ENCODE measurements at places on chromosomes 5 and 9.

DNA sequence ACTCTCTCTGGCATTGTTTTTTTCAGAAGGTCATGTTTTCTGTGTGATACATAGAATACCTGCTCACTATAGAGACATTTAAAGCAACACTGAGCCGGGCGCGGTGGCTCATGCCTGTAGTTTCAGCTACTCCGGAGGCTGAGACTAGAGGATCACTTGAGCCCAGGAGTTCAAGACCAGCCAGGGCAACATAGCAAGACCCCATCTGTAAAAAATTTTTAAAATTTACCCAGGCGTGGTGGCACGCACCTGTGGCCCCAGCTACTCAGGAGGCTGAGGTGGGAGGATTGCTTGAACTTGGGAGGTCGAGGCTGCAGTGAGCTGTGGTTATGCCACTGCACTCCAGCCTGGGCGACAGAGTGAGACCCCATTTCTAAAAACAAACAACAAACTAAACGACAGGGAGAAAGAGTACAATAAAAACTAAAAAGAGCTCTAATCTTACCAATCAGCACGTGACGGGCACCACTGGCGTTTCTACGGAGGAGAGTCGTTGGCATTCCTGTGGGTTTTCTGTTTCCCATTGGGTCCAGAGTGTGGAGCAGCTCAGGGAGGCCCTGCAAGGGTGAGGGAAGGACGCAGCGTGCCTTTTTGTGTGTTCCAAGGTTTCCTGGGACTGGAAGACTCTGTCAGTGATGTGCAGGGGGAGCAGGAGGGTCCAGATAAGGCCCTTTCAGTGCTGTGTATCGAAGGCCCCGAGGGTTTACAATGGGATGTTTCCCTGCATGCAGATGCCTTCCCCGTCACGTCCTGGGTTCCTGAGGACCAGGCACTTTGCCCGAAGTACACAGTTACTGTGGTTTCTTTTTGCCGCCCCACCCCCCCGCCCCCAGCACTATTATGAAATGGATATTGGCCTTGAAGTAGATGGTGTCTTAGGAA, 7.2 kb upstream of the RNU6ATAC start:
- DNase-seq = no peak

GRCh38 chr5:167582283-167582682, 709.2 kb upstream of the WWC1 start:
- no peak for DNase-seq

GRCh38 chr5:1463326-1464095, 18.3 kb upstream of the SLC6A3 start:
- DNase-seq = no peak

- no peak for DNase-seq
These were observed 9.6 kb downstream of the STK10 start for GRCh38 chr5:172178301-172178987.

GRCh38 chr5:74040811-74041491, 415.0 kb downstream of the ARHGEF28 start:
- DNase-seq = no peak

- no peak for DNase-seq
These were observed 3.0 kb downstream of the S100Z start for GRCh38 chr5:76852772-76853171.

GRCh38 chr5:114898602-114899001, 271.1 kb downstream of the TRIM36 start:
- no peak for DNase-seq

- DNase-seq = no peak
These were observed 35.2 kb upstream of the LPCAT1 start for GRCh38 chr5:1558944-1559343.

DNA sequence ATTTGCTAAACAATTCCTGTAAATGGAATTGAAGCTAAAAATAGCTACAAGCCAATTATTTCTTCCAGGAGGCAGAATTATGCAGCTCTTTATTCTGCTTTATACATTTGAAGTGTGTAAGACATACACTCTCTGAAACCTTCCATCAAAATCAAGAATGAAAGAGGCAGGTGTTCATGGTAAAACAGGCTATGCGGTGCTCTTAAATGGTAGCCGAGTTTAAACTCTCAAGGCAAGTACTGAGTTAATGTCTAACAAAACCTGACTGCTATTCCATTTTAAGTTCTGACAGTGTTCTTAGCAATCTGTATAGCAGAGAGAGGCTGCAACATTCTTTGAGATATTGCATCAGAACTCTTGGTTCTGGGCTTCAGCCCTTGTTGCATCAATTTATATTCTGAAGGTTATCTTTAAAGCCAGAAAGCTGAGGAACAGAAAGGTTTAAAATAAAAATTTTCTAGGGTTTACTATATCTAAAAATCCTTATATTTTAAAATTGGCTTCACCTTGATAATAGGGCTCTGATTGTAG, 248.3 kb upstream of the CCNG1 start:
- no peak for DNase-seq

DNA sequence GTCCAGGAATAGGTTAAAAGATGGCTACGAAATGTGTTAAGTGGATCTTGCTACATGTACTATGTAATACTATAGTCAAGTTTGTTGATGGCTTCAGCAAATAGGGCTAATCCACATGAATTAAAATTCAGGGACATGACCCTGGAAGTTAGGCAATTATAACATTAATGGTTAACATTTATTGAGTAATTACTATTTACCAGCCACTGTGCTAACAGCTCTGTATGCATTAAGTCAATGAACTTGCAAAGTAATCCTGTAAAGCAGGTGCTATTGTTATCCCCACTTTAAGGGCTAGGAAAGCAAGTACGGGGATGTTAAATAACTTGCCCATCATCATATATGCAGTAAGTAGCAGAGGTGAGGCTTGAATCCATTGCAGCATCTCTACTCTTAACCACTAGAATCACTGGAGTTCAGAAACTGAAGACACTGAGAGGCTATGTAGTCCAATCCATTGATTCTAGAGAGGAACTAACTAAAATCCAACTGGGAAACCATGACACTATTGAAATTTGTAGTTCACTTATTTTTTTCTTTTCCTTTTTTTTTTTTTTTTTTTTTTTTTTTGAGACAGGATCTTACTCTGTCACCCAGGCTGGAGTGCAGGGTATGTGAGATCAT, 77.5 kb upstream of the SPINK5 start:
- DNase-seq = no peak

GRCh38 chr5:150082889-150083288, 3.5 kb downstream of the CSF1R start:
- no peak for DNase-seq

DNA sequence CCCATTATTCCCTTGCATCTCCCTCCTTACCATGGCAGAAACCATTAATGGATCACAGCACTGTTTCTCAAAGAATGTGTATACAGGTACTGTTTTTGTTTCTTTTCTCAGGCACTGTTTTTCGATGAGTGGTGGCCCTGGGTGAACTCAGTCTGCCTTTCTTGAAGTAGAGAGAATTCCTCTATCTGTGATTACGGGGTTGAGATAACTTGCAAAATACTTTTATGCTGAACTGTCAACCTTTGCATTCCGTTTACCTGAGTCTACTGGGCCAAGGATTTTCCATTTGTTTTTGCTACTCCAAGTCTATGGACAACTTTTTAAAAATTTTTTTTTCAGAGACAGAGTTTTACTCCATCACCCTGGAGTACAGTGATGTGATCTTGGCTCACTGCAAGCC, 82.7 kb upstream of the CLINT1 start:
- no peak for DNase-seq

- no peak for DNase-seq
These were observed 36.7 kb downstream of the GSN start for GRCh38 chr9:121304707-121305106.

DNA sequence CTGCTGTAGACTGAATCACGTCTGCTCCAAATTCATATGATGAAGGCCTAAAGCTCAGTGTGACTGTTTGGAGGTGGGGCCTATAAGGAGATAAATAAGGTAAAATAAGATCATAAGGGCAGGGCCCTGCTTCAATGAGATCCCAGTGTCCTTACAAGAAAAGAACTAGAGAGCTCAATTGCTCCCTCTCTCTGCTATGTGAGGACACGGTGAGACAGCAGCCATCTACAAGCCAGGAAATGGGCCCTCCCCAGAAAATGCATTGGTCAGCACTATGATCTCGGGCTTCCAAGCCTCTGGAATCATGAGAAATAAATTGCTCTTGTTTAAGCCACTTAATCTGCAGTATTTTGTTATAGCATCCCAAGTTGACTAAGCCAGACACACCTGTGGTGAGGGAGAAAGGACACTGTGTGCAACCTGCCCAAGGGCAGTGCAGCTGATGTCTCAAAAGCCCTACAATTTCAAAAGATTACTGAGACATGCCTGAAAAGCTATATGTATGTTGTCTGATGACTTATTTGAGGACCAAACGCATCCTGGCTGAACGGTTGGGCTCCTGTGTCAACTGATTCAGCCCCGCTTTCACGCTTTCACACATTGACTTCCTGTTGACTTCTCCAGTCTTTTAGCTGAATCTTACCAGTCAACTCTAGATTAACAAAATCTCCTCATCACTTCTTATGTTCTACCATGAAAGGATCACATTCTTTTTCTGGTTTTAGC, 13.2 kb downstream of the GZMK start:
- DNase-seq = no peak

DNA sequence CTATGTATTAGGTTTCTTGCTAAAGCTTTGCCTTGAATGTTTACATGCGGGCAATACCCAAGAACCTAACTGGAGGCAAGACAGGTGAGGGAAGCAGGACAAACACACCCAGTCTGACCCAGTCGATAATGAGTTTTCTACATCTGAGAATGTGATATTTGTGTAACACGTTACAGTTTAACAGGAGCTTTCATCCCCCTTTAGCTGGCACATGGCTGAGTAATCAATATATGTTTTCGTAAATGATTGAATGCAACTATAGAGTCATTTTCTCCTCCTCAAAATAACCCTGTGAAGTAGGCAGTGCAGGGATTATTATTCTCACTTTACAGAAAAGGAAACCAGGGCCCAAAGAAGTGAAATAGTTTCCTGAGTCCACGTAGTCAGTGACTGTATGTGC, 84.7 kb upstream of the HTR4 start:
- DNase-seq = no peak

- DNase-seq = no peak
These were observed 37.2 kb downstream of the GRAMD2B start for GRCh38 chr5:126460459-126460858.

- no peak for DNase-seq
These were observed 209.3 kb downstream of the PALM2AKAP2 start for GRCh38 chr9:109989296-109989695.

DNA sequence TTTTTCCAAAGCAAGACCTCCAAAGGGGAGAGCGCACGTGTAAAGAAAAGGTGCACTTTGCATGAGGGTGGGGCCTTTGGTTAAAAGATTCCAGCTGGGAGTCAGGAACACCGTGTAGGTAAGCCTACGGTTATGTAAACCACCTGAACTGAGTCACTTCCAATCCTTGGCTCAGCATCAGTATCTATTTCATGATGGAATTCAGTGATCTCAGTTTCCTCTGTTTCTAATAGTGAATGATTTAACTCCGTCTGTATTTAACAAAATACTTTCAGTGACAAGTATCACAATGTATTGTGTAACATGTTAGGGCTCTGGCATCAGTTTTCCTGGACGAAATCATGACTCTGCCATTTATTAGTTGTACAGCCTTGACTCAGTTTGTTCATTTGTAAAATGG, 1.3 kb upstream of the SVEP1 start:
- no peak for DNase-seq

DNA sequence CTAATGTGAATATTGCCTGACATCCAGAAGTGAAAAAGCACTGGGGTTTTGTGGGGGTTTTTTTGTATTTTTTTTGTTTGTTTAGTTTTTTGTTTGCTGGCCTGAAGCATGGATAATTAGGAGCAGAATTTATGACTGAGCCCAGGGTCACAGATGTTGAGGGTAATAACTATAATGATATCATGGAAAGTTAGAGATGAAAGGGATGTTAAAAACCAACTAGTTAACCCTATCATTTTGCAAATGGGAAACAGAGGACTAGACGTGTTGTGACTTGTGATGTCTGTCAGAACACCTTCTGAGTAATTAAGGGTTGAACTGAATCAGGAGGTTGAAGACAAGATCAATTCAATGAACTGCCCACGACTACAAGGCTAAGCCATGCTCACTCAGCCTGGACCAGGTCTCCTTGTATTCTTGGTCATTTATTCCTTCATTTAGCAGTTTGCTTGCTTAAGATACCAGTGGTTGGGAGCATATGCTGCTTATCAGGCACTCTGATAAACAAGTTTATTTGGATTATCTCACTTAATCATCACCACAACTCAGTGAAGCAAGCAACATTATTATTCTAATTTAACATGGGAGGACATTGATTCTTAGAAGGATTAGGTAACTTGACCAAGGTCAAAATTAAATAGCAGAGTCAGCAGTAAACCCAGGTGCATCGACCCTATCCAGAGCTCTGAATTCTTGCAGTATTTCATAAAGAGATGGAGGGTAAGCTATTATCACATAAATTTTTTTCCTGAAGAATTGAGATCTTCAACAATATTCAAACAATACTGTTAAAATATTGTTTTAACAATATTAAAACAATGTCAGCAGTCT, 75.7 kb upstream of the PIK3R1 start:
- no peak for DNase-seq

GRCh38 chr5:119315516-119315949, 40.3 kb upstream of the TNFAIP8 start:
- DNase-seq = peak; percentile 49

DNA sequence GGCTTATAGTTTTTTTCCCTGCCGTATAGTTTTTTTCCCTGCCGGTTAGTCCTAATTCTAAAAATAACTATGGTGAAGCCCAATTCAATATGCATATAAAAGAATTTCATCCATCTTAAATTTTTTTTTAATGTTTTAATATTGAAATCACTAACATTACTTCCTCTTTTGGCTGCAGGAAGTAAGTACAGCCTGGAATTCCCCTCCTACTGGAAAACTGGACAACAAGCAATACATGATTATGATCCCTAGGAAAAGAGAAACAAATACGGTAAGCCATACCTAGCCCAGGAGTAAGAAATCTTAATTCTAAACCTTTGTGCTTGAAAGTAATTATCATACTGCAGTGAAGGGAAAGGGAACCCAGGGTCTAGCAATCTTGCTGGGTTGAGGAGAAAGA, 119.0 kb downstream of the NR3C1 start:
- DNase-seq = no peak

DNA sequence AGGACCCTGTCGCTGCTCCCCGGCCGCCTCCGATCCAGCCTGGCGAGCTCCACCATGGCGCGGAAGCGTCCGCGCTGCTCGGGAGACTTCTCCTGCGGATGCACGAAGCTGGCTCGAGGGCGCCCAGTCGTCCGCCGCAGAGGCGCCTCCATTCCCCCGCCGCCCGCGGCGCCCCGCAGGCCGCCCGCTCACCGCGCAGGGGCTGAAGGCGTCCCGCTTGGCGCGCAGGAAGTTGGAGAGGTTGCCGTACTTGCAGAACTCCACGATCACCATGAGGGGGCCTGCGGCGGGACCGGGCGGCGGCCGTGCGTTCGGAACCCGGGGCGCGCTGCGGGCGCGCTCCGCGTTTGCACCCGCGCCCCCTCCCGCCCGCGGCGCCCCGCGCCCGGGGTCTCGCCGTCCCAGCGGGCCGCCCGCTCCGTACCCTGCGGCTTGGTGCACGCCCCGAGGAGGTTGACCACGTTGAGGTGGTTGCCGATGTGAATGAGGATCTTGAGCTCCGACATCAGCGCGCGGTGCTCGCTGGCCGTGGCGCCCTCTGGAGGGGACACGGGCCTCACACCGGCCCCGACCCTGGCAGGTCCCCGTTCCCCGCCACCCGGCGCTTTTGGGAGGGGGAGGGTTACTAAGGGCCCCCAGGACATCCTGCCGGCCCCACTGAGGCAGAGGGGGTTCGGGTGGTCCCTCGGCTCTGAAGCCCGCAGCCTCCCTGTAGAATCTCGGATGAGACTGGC, 27.7 kb upstream of the SCGB3A1 start:
- DNase-seq = peak; percentile 1

All from NCI-H1694 (cell line).